Hepatocyte (in vitro differentiated cells): ENCODE measurements at places on chromosomes 12 and 14. TPM values are rescaled to one million over a fixed set of nuclear protein-coding genes. Genes with fewer than 3 reads are reported as not detected.

Gene KRT2
- total RNA-seq: not detected in 2 replicates

DNA sequence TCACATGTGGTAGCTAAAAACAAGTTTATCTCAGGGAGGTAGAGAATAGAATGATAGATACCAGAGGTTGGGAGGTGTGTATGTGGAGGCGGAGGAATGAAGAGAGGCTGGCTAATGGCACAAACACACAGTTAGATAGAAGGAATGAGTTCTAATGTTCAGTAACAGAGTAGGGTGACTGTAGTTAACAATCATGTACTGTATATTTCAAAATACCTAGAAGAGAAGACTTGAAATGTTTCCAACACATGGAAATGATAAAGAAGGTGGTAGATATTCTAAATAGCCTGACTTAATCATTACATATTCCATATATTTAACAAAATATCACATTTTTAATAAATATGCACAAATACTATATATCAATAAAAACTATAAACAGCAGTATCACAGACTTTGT, 8.9 kb upstream of the IFNG-AS1 start:
- no peaks in the 10 kb centered on the region for H3K36me3 ChIP-seq
- DNase-seq: no peak
- H3K27ac ChIP-seq: no peak overlapping the region
- no peak overlapping the region for H3K4me3 ChIP-seq

DNA sequence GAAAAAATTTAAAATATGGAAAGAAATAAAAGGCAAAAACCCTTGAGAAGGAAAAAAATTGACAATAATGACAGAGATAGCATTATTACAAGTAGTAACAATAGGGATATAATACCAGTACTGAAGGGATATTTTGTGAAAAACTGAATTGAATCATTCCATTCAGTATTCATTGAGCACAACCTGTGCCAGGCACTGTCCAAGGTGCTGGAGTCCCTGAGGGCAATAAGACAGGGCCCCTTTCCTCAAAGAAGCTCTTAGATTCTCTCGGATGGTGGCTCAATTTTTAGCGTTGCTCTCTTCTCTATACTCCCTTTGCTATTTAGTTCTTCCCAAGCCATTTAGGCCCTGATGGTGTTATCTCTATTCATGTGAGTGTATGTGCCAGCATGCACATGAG, 34.3 kb upstream of the GAS2L3 start:
- no peak overlapping the region for H3K4me3 ChIP-seq
- DNase-seq: peak; percentile 65
- no peaks in the 10 kb centered on the region for H3K27me3 ChIP-seq
- H3K27ac ChIP-seq: no peak overlapping the region
- H3K4me1 ChIP-seq: no peaks in the 10 kb centered on the region

- H3K36me3 ChIP-seq: no peaks in the 10 kb centered on the region
- no peak overlapping the region for H3K4me3 ChIP-seq
- no peaks in the 10 kb centered on the region for H3K4me1 ChIP-seq
- no peaks in the 10 kb centered on the region for H3K27me3 ChIP-seq
Observed at GRCh38 chr12:13436182-13436581, 239.7 kb downstream of the EMP1 start.

- peaks cover 8% of the 10 kb centered on the region for H3K4me1 ChIP-seq
- H3K27me3 ChIP-seq: no peaks in the 10 kb centered on the region
- H3K27ac ChIP-seq: no peak overlapping the region
- no peak for DNase-seq
- no peak overlapping the region for H3K4me3 ChIP-seq
- H3K36me3 ChIP-seq: no peaks in the 10 kb centered on the region
Observed at GRCh38 chr14:104293851-104294627, 155.7 kb downstream of the KIF26A start.
